ENCODE measurements at places on chromosomes 16 and 17.

GRCh38 chr17:41937970-41938954, 7.8 kb downstream of the ODAD4 start:
- H3K4me3 ChIP-seq: no peak overlapping the region
- H3K4me1 ChIP-seq: no peaks in the 10 kb centered on the region
- no peaks in the 10 kb centered on the region for H3K36me3 ChIP-seq
- DNase-seq: no peak

- peak overlapping the region; percentile 73 for H3K27ac ChIP-seq
- no peak for DNase-seq
- H3K27me3 ChIP-seq: no peaks in the 10 kb centered on the region
- no peak overlapping the region for H3K4me3 ChIP-seq
- H3K36me3 ChIP-seq: peaks cover 16% of the 10 kb centered on the region
These were observed 9.3 kb downstream of the TACO1 start for GRCh38 chr17:63609816-63610573.

DNA sequence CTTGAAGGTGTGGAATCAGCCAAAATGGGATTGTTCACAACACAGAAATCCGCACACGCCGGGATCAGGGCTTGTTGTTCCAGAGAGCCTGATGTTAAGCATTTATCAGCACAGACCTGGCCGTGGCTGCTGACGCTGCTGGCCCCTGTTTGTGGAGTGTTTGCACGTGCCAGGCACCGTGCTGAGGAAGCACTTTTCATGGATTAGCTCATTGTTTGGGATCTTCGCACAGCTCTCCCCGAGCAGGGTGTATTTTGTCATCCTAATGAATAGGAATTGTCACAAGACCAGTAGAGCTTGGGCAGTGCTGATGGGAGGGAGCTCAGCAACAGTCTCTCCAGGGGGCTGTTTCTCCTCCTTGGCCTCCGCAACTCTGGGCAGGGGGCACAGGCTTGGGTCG, 160.4 kb upstream of the PLCG2 start:
- H3K4me1 ChIP-seq: peaks cover 26% of the 10 kb centered on the region
- H3K36me3 ChIP-seq: no peaks in the 10 kb centered on the region
- H3K4me3 ChIP-seq: no peak overlapping the region
- H3K27me3 ChIP-seq: no peaks in the 10 kb centered on the region
- no peak for DNase-seq

DNA sequence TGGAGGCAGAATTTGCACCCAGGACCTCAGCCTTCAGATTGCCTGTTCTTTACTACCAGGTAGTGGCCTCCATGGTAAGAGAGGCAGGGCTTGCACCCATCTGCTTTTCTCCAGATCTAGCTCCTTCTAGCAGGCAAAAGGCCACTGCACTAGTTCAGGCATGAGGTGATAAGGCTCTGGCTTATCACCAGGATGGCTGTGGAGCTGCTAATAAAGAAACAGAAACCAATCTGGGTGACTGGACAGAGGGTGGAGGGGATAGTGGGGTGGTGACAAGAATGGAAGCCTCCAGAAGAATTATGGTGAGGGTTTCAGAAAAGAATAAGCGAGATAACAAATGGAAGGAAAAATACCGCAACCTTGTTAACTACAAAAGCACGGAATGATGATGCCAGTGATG, 15.5 kb upstream of the SUPT4H1 start:
- H3K4me1 ChIP-seq: peaks cover 3% of the 10 kb centered on the region
- DNase-seq: no peak
- no peak overlapping the region for H3K27ac ChIP-seq
- peaks cover under 1% of the 10 kb centered on the region for H3K36me3 ChIP-seq

DNA sequence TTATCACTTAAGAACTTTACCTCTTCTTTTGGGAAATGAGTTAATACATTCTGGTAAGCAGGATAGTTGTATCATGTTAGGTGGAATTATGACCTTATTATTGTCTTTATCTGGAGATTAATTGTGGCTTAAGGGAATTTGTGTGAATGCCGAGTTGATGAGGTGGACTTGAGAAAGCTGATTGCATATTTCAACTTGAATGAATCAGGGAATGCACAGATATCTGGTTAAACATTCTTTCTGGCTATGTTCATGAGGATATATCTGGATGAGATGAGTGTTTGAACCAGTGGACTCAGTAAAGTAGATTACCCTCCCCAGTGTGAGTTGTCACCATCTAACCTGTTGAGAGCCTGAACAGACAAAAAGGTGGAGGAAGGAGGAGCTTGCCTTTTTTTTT, 326.1 kb upstream of the GOT2 start:
- no peaks in the 10 kb centered on the region for H3K4me1 ChIP-seq
- H3K4me3 ChIP-seq: no peak overlapping the region
- H3K27ac ChIP-seq: no peak overlapping the region
- DNase-seq: no peak
- H3K27me3 ChIP-seq: no peaks in the 10 kb centered on the region
- no peaks in the 10 kb centered on the region for H3K36me3 ChIP-seq

DNA sequence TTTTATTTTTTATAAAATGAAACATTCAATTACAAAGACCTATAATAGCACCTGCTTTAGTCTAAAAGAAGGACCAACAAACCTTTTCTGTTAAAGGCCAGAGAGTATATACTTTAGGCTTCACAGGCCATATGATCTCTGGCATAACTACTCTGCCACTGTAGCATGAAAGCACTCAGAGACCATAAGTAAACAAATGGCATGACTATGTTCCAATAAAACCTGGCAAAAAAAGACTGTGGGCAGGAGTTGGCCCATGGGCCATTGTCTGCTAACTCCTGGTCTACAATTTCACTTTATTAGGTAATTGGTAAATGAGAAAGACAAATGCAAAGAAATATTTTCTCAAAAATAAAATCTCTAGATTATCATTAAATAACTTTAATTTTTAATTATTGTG, 14.9 kb downstream of the CEP112 start:
- no peak overlapping the region for H3K4me3 ChIP-seq
- no peak for DNase-seq
- no peaks in the 10 kb centered on the region for H3K36me3 ChIP-seq
- no peaks in the 10 kb centered on the region for H3K4me1 ChIP-seq

Data from T-cell (primary cell).